ENCODE measurements at places on chromosomes 16 and 17.

DNA sequence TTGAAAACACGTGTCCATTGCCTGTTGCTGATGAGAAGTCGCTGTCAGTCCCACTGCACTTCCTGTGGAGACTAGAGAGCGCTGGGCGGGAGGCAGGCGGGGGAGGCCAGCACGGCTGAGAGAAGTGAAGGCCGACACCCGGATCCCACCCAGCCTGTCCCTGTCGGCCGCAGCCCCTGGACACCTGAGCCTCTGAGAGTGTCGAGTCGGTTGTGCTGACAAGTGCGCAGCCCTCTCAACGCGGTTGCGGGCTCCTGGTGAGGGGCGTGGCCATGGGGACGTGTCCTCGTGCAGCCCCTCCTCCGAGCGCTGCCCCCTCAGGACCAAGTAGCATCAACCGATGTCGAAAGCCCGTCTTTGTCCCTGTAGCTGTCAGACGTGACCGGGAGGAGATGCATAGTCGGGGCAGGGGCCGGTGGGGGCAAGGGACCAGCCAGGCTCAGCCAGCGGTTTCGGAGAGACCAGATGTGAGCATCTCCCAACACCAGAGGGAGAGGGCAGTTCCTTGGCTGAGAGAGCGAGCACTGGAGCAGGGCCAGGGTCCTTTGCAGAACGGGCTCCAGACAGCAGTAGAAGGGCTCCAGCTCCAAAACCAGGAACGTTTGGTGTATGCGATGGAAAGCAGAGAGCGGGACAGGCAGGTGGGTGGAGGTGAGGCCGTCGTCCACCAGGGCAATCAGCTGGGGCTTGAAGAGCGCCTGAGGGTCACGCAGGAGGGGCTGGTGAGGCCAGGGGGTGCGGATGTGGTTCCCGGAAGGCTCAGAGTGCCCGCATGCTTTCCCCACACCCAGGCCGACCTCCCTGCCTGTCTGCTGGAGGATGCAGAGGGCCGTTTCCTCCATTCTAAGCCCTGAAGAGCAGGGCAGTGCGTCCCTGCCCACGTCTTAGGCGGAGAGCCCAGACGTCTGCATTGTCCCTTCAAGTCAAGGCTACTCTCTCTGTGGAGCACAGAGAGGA is 43.3 kb upstream of the CHMP6 start:
- DNase-seq: no peak

DNA sequence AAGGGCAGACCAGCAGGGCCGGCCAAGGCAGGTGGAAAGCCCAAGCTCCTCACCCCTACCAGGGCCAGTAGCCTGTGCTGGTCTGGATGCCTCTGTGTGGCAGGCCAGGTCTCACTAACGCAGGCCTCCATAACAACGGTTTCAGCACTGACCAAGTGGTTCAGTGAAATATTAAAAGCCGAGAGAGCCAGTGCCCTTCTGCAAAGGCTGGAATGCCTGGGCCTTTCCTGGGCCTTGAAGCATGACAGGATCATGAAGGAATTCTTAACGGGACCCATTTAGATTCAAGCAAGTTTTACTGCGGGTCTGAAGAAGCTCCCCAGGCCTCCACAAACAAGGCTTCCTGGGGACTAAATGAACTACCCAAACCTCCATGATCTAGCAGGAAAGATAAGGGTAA is 16.3 kb downstream of the ADAD2 start:
- no peak for DNase-seq

- DNase-seq: no peak
Observed at GRCh38 chr17:54269881-54270280, 447.2 kb downstream of the KIF2B start.

- no peak for DNase-seq
Observed at GRCh38 chr16:77899416-77899815, 111.1 kb downstream of the VAT1L start.

- DNase-seq: no peak
Observed at GRCh38 chr16:30499284-30499683, 26.7 kb downstream of the ITGAL start.

Data from muscle of arm (tissue), 14 donors.